ENCODE measurements at places on chromosomes 6 and 20. TPM values are rescaled to one million over a fixed set of nuclear protein-coding genes. Genes with fewer than 3 reads are reported as not detected.

- DNase-seq, result no peak
Measured at GRCh38 chr6:3912361-3913076, 63.3 kb downstream of the FAM50B start.

DNA sequence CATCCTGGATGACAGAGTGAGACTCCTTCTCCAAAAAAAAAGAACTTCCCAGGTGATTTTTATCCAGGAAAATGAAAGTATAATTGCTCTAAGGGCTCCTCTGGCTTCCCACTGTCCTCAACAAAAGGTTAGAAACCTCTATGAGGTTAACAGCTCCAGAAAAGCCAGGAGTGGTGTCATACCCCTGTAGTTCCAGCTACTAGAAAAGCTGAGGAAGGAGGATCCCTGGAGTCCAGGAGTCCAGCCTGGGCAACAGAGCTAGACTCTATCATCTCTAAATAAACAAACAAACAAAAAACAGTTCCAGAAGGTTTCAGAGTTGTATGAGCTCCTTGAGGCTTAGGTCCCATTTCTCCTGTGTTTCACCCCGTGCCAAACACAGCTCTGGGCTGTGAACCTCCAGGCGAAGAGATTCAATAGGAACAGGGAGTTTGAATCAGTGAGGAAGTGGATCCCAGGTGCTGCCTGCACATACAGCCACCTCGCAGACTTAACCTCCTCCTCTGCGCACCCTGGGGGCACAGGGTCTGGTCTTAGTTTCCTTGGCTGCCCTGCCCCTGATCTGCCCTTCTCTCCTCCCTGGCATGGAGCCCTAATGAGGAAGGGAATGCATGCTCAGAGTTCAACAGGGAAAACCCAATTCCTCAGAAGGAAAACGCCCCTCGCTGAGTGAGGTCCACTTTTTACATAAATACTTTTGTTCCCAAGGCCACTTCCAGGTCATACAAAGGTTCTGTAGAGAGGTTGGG lies 31.0 kb downstream of the ZC3H12D start:
- DNase-seq, result no peak

- no peak for DNase-seq
Measured at GRCh38 chr20:13140775-13141174, 80.3 kb upstream of the ISM1 start.

- DNase-seq, result peak; percentile 33
Measured at GRCh38 chr6:138498629-138499302, 528 bp downstream of the NHSL1 start.

DNA sequence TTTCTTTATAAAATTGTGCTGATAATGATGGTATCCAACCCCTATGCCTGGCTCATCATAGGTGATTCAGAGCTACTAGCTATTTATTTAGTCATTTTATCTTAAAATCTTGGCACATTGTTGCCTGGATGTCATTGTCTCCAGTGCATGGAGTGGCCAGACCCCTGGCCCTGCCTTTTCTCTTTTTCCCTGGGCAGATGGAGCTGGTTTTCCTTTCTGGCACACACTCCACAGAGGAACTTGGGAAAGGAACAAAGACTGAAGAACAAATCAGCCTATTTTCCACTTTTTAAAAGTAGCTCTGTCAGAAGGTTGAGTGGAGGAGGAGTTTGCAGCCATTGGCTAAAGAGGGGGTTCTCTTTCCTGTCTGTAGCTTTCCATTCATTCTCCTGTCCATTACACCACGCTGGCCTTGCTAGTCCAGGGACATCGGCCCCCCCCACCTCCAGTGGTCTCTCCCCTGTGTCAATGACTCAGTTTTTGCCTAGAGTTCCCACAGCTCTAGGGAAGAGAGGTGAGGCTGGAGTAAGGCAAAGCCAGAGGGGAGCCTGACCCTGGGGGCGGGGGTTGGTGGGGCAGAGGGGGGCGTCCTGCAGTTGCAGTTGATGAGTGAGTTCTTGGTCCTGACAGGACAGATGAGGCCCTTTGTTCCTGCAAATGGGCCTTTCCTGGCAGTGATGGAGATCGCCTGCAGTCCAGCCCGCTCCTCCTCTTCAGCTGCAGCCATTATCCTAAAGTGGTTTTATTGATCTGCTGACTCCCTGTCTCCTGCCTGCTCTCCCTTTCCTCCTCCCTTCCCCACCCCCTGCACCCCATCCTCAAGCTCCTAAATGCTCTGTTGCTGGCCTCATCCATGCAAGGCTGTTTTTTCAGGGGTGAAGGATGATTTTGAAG lies 774.5 kb downstream of the DHX35 start:
- DNase-seq, result no peak

DNA sequence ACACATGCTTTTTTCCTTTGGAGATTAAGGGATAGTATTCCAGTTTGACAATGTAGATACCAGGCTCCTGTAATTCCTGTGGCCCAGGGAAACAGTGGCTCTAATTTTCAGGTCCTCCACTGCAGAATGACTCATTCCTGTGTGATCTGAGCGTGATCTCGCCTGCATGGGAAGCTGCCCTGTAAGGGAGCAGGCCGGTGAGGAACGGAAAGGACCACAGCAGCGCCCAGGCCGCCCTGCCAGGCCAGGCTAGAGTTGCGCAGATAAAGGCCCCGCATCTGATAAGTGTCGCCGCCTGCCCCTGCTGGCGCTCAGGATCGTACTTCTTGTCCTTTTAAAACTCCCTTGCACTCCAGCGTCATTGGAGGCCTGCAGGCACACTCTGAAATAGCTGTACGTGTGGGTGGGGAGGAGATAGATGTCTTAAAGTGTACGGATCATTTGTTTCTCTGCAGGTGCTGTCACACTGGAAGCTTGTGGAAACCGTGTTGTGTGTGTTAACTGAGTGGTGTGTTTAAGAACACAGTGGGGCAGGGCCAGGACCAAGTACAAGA lies 60.7 kb downstream of the SYNJ2 start:
- DNase-seq, result peak; percentile 87

DNA sequence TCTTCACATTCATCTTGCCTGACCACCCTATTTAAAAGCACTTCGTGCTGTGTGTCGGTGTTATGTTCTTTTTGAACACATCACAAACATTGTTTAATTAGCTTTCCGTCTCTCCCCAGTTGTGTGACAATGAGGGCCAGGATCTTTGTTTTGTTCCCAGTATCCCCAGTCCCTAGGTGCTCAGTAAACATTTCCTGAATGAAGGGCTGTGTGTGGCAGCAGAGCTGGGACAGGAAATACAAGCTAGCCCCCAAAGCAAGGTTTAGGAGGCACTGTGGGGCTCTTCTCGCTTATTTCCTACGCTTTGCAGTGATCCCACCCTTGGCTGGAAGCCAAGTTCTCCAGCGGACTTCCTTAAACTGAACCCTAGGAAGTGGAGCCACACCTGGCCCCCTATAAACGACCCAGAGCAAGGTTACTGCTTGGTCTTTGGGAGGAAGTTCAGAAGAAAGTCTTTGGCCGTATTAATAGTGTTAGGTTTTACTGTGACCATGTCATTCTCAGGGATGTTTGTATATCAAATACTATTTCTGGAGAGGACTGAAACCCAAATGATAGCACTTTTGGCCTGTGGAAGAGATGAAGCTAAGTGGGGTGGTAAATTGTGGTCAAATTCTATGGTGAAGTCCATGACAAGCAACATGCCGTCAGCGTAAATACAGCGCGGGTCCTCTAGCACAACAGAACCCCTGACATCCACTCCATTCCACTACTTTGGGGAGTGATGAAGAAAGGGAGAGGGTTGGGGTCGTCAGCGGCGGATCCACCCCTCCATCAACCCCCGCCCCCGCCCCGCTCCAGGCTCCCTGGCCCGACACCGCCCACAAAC lies 570 bp upstream of the FANCE start:
- DNase-seq, result no peak

Gene PTPRT
- total RNA-seq, result not detected

Gene TTBK1
- total RNA-seq, result 0.10 TPM

Gene FAM184A
- total RNA-seq, result 0.99 TPM

Gene KIF16B
- total RNA-seq, result 18.6 TPM

Gene SRC
- 36.6 TPM for total RNA-seq

All from renal cortical epithelial cell (primary cell).